ENCODE measurements at places on chromosomes 4 and X. TPM values are rescaled to one million over a fixed set of nuclear protein-coding genes. Genes with fewer than 3 reads are reported as not detected.

Gene RTL5
- 0.21 TPM for total RNA-seq

Gene UGT2B15
- not detected for total RNA-seq

Gene MAGEA2B
- total RNA-seq: not detected

Gene AMMECR1
- total RNA-seq: 41.3 TPM

Gene ATXN3L
- not detected for total RNA-seq

Gene MAGIX
- total RNA-seq: 3.0 TPM

Gene MAGEA9B
- total RNA-seq: not detected

Gene GIMD1
- total RNA-seq: not detected

Gene UGT2B11
- not detected for total RNA-seq

Gene OPRPN
- total RNA-seq: not detected

Gene STS
- total RNA-seq: 0.64 TPM

Gene PDGFC
- 39.2 TPM for total RNA-seq

Gene VSIG4
- total RNA-seq: not detected

Gene TMEM150C
- not detected for total RNA-seq

Gene MAGED4
- total RNA-seq: 0.48 TPM

Gene DSPP
- not detected for total RNA-seq

Gene DCAF4L1
- 0.21 TPM for total RNA-seq
